RWPE2 (cell line): ENCODE measurements at places on chromosomes 4 and X.

- no peak for DNase-seq
These were observed 84.2 kb downstream of the GPR143 start for GRCh38 chrX:9681422-9681821.

DNA sequence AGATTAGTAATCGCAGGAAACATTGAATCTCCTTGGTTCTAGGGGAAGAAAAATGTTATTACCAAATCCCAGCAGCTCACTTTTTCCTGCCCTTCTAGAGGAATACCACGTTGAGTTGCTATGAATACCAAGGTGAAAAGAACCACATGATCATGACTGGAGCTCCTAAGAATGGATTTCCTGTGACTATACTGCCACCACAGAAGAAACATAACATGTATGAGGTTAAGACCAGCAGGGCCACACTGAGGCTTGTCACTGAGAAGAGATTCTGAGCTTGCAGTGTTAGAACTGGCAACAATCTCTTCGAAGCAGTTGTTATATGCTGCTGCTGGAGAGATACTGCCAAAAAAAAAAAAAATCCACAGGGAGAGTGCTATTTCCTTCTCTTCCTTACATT lies 1235.3 kb downstream of the FSTL5 start:
- no peak for DNase-seq

GRCh38 chr4:161696944-161697343 lies 466.9 kb downstream of the FSTL5 start:
- DNase-seq, result no peak

GRCh38 chr4:162061214-162061613 lies 102.6 kb downstream of the FSTL5 start:
- DNase-seq, result no peak

- no peak for DNase-seq
These were observed 9.1 kb upstream of the UBA1 start for GRCh38 chrX:47184486-47184885.

- DNase-seq, result no peak
These were observed 69.2 kb upstream of the ZCCHC13 start for GRCh38 chrX:74234818-74235217.

DNA sequence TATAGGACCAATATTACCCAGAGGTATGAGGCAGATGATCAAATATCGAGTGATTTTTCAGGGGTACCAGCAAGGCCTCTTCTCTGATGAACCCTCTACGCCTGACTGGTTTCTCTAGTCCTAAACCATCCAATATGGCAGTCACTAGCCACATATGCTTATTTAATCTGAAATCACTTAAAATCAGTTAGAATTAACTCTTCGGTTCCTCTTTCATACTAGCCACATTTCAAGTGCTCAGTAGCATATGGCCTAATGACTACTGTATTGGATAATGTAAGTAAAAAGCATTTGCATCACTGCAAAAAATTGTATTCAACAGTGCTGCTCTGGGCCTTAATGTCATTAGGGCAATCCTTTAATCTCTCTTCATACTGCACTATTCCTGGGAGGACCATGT lies 4.4 kb upstream of the APBB2 start:
- DNase-seq, result no peak
